Epithelial cell of proximal tubule (primary cell): ENCODE measurements at places on chromosomes 5 and 9. TPM values are rescaled to one million over a fixed set of nuclear protein-coding genes. Genes with fewer than 3 reads are reported as not detected.

- DNase-seq = no peak
Observed at GRCh38 chr5:58918021-58918729, 335.3 kb downstream of the RAB3C start.

DNA sequence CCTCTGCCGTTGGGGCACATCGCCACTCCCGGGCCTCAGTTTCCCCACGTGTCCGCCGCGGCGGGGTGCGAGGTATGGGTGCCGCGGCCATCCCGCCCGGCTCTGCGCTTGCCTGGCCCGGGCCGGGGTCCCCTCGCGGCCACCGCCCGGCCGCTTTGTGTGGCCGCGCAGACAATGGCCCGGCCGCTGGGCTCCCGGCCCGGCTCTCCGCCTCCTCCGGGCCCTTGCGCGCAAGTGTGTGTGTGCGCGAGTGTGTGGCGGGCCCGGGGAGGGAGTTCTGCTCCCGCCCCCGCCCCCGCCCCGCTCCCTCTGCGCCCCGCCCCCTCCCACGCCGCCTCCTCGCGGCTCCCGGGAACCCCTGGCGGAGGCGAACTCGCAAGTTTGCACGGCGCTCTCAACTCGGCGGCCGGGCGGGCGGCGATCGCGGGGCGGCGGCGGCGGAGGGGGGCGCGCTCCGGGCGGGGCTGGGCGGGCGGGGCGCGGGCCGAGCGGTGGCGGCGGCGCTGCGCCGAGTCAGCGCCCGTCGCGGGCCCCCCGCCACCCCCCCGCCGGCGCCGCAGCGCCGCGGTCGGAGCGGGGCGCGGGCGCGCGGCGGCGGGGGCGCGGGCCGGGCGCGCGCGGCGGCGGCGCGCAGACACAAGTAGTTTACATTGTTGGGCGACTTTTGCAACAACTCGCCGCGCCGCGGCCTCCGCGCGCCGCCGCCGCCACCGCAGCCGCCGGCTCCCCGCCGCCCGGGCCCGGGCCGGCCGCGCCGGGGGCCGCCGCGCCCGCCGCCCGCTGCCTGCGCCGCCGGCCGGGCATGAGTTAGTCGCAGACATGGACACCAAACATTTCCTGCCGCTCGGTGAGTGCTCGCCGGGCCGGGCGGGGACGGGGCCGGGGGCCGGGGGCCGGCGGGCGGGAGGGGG is at the start of gene RXRA:
Gene RXRA (plus strand): TSS at position 643 of the 911 bp plus-strand sequence. CDS start 177 bp downstream, at position 820.
- no peak for DNase-seq

GRCh38 chr5:37071901-37072581 is 177.1 kb downstream of the CPLANE1 start:
- no peak for DNase-seq

- no peak for DNase-seq
Observed at GRCh38 chr9:33189331-33189791, 22.2 kb upstream of the B4GALT1 start.

GRCh38 chr9:126722252-126722921 is 82.5 kb upstream of the ZBTB43 start:
- no peak for DNase-seq

- no peak for DNase-seq
Observed at GRCh38 chr5:50864466-50864865, 198.0 kb downstream of the PARP8 start.

GRCh38 chr5:117982691-117983090 is 1005.7 kb downstream of the DTWD2 start:
- no peak for DNase-seq

Gene TIMD4
- 0.17 TPM in 1 of 2 replicates, not detected in the other for total RNA-seq

GRCh38 chr5:30997681-30998080 is 195.8 kb upstream of the CDH6 start:
- DNase-seq = no peak

GRCh38 chr9:128498911-128499310 is 5.6 kb upstream of the GLE1 start:
- no peak for DNase-seq

DNA sequence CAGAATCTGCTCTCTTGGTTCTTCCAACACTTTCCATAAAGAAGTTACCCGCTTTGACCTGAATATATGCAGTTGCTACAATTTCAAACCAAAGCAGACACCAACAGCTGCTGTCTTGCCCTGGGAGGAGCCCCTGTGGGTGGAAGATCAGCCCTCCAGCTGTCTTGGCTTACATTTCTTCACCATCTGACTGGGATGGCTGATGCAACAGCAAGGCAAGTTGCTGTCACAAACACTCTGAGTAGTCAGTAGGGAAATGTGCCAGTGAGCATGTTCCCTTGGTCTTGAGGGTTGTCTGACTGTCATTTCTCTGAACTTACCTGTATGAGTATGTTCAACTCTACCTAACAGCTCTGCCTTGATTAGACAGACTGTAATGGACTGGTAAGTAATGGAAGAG is 152.9 kb downstream of the SGCD start:
- DNase-seq = no peak
